ENCODE measurements at places on chromosomes 13 and 19. TPM values are rescaled to one million over a fixed set of nuclear protein-coding genes. Genes with fewer than 3 reads are reported as not detected.

Gene OR4F17
- total RNA-seq: not detected

Gene APOC4
- total RNA-seq: not detected

Gene PCDH20
- total RNA-seq: not detected

Gene SKA3
- total RNA-seq: 4.6 TPM

Gene ELANE
- total RNA-seq: not detected

Gene CEACAM7
- not detected for total RNA-seq

Gene ZNF667
- 3.2 TPM for total RNA-seq

Gene DENND1C
- total RNA-seq: not detected

Gene LIM2
- not detected for total RNA-seq

Gene HTR2A
- total RNA-seq: not detected

Gene ABCA7
- total RNA-seq: 4.8 TPM

Gene KCNN1
- total RNA-seq: under 0.01 TPM

Gene LYL1
- total RNA-seq: 58.7 TPM

Gene MISP3
- 0.09 TPM for total RNA-seq

Gene MBD3L3
- total RNA-seq: not detected

Gene ADPRHL1
- total RNA-seq: 0.36 TPM

Gene LYPD5
- 0.56 TPM for total RNA-seq

Gene NKPD1
- total RNA-seq: 0.09 TPM

Gene SYT5
- total RNA-seq: not detected

Gene GPR12
- not detected for total RNA-seq

Gene FOXA3
- total RNA-seq: not detected

Gene MBD3L2
- not detected for total RNA-seq

Gene CATSPERD
- not detected for total RNA-seq

All from endothelial cell of coronary artery (primary cell).